Stimulated activated CD8-positive, alpha-beta memory T cell treated with anti-CD3 and anti-CD28 coated beads, Interleukin-4, amount 100 ng/mL, for 4 hours (primary cell): ENCODE measurements at places on chromosomes 13 and 19.

- DNase-seq = no peak
Observed at GRCh38 chr13:98787173-98787572, 34.7 kb upstream of the SLC15A1 start.

DNA sequence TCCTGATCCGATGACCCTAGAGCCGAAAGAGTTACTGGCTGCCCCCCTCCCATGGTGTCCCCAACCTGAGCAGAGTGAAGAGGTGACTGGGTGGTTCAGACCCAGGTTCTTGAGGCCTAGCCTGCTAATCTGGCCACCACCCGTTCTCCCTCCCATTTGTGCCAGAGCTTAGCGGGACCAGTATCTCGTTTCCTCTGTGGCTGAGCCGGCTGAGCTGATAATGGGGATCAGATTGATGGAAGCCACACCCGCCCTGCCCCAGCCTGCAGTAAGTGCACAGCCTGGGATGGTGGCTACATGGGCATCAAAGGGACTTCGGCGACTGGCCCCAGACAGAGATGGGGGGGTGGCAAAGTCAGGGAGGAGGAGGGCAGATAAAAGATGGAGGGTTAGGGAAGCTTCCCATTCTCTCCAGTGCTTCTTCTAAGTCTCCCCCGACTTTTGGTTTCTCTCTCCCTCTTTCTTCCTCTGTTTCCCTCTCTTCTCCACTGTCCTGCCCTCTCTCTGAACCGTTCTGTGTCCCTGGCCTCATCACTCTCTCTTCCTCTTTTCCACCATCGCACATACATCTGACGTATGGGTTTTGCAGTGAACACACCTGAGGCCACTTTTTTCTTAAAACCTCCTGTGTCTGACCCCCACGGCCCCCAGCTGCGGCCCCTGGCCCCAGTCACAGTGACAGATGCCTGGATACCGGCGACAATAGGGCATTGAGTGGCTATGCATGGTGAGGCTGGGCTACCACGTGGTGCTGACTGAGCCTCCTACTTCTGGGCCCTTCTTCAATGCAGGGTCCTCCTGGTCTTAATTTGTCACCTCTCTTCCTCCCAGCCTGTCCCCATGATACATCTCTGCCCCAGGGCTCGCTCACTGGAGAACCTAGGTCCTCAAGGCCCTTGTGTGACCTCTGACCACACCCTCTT, 2.4 kb downstream of the ELAVL3 start:
- DNase-seq = no peak

DNA sequence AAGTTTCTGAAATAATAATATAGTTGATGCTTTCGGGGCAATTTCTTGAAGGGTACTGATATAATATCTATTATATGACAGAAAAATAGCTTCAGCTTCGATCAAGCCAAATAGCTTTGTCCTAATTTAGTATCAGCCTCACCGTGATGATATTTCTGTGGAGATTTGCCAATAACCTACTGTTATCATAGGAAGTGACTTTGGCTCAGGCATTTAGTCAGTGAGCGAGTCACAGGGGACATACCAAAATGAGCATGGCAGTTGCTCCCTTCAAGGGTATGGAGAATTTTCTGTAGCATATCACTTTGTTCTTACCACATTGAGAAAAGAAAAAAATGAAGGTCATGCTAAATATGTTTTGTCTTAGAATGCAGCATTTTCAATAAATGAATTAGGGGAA, 767.6 kb upstream of the SLITRK1 start:
- DNase-seq = no peak

- no peak for DNase-seq
Observed at GRCh38 chr13:41707194-41707821, 250.0 kb downstream of the RGCC start.

- no peak for DNase-seq
Observed at GRCh38 chr13:106354961-106355360, 180.5 kb downstream of the EFNB2 start.

DNA sequence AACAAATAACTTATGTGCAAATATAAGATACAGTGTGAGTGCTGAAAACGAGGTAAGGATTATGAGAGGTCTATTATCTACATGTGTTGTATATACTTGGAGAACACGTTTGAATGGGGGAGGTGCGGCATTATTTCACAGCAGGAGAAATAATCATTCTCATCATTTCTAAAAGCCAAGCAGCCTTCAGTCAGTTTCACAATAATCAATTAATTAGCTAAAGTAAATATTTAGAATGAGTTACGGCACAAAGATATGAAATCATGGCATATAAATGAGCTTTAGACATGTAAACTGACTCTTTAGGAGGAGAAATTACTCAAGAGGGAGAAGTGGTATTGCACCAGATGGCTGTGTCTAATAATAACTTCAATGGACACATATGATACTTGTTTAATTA, 366.6 kb downstream of the DNAJC15 start:
- no peak for DNase-seq

DNA sequence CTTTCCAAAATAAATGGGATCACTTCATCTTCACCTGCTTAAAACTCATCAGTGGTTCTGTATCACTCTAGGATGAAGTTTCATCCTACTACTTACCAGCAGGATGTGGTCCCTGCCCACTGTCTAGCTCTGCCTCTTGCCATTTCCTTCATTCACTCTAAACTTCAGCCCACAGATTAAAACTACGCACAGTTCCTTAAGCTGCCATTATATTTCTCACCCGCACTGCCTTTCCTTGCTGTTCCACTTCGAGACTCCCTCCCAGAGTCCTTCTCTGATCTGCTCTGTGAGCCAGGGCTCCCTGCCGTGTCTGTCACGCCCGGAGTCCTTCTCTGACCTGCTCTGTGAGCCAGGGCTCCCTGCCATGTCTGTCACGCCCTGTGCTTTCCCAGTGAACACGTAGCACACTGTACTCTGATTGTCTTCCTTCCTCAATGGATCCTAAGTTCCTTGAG, 52.0 kb upstream of the NPAS1 start:
- no peak for DNase-seq

DNA sequence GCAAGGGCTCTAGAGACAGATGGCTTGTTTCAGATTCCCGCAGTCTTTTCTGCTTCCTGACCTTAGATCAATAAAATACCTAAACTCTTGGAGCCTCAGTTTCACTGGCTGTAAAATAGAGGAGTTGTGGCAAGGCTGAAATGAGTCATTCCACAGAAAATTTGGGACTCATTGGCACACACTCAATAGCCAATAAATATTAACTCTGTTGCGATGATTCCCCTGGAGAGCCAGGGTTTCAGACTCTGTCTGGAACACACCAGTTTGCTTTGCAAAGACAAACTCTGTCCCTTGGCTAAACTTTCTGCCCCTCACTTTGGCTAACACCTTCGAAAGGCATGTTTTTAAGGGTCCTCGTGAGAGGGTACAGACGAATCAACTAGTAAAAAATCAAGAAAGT, 18.1 kb upstream of the UBE2L5 start:
- no peak for DNase-seq

DNA sequence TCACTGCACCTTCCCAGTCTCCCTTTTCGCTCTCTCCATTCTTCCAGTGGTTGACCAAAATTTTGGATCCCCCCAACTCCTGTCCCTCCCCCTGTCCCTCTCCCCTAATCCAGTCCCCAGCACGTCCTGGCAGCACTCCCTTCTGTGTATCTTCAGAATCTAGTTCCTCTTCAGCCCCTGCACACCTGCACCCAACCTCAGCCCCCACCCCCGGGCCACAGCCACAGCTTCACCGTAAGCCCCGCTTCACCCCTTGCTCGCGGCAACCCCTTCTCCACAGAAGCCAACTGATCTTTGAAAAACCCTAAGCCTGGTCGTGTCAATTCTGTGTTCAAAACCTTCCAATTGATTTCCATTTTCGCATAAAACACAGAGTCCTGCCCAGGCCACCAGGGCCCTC, 35.5 kb upstream of the SLC15A1 start:
- no peak for DNase-seq
